ENCODE measurements at places on chromosomes 7 and 10. TPM values are rescaled to one million over a fixed set of nuclear protein-coding genes. Genes with fewer than 3 reads are reported as not detected.

DNA sequence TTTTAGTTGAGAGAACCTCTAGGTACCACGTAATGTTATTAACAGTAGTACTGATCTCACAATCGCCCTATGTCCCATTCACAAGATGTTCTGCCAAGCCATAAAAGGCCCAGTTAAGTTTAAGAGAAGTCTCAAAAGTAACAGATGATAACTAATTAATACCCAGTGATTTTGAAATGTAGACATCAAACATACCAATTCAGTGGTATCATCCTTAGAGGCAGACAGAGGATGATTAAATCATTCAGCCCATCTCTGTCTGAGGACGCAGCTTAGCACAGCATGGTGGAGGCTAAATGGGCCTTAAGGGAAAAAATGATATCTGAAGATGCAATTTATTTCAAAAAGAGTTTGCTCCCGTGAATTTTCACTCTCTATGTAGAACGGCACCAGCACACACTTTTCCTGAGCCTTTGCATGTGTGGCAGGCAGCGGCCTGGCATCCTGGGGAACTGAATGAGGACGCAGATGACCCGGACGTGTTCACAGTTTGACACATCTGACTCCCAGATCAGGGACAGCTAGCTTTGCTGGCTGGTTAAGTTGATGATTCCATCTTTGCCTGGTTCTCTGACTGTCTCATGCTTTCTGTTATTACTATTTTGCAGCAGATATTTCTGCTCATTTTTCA lies 13.4 kb downstream of the EGFR start:
- no peak for DNase-seq

- no peak for DNase-seq
These were observed 125.8 kb downstream of the EGFR start for GRCh38 chr7:55144333-55145317.

DNA sequence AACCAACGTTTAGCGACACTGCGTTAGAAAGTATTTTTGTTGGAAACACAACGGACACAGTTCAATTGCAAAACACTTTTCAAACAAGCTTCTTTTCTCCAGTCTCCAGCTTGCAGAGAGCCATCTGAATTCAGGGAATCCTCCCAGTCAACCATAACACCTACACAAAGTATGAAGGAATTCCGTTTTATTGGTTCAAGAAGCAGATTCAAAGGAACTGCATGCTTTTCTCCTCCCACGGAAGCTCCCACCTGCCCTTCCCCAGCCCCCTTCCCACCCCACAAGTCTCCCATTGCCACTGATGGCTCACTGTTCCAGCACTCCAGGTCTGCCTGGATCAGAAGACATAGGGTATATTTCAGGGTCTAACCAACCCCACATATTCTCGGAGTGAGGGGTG lies 190.6 kb upstream of the TCF7L2 start:
- DNase-seq: no peak

The CALCR gene
- not detected for total RNA-seq

DNA sequence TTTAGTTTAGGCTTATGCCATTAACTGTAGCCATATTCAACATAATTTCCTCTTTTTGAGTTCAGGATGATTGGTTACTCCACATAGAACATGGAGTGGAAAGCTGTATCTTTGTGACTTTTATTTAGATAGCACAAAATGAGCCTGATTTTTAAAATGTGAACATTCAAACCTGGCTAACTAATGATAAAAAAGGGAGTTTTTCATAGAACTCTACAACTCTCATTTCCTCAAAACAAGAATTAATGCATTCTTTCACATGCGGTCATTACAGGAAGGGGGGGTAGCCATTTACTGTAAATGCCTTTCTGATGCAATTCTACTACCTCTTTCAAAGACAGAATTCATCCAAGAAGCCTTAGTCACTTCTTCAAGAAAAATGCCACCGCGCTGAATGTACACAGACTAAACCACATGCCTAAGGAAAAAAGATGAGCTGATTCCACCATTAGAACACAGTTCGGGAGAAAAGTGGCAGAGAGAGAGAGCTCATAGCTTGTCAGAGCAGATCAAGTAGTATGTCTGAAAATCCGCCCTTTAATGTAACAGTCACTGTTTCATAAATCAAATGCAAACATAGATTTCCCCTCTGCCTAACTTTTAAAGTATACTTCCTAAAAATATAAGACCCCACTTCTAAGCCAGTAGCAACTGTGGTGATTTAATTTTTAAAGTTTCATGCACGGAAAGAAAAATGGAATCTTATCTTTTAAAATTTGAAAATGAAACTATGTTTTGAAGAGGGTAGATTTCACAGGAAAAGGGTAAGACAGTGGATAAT lies 226.4 kb upstream of the KLF14 start:
- DNase-seq: no peak

The PIK3AP1 gene
- 7.2 TPM for total RNA-seq

The AKR1C4 gene
- total RNA-seq: not detected

The SMKR1 gene
- 2.1 TPM for total RNA-seq

GRCh38 chr10:24438800-24439199 lies 229.9 kb downstream of the KIAA1217 start:
- DNase-seq: no peak

DNA sequence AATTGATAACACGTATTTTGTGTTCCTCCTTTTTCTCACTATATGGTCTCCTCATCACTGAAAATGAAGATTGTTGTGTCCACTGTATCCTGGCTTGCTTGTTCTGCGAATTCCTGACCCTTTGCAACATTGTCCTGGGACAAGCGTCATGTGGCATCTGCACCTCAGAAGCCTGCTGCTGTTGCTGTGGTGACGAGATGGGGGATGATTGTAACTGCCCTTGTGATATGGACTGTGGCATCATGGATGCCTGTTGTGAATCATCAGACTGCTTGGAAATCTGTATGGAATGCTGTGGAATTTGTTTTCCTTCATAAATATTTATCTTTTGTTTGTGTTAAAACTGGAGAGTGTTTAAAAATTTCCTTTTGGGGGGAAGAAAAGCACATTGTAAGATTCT lies 93.7 kb downstream of the MDFIC start:
- DNase-seq: no peak

DNA sequence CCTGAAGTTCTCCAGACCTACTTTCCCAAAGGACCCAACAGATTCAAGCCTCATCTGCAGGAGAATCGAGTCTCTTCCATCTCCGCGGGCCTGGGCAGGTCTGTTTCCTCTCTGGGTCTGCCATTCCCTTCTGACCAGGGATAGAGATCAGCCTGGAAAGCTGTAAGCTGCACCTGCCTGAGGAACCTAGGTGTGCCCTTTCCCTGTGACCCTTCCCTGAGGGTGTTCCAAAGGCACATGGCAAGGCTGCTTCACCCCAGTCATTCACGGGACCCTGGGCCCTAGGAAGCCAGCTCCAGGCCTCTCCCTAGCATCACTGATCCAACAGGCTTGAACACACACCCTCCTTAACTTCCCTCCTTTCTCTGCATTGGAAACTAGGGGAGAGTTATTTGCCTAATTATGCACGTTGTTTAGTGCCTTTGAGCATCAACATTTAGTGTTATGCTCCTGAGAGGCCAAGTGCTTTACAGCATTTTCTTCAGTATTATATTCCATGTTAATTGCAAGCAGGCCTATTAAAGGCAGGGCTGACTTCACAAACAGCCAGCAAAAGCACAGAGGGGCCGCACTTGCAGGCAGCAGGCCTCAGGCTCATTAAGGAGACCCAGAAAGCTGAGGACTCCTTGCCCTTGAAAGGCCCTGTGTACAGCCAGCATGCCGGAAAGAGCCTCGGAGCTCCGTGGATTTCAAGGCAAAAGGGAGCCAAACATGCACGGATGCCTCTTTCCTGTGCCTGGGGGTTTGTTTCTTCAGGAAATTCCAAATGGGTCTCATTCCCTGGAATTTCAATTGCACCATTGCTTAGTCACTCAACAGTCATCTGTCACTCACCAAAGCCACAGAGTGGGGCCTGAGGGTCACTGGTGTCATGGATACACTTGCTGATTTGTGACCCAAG lies 91.0 kb upstream of the FAM20C start:
- no peak for DNase-seq

DNA sequence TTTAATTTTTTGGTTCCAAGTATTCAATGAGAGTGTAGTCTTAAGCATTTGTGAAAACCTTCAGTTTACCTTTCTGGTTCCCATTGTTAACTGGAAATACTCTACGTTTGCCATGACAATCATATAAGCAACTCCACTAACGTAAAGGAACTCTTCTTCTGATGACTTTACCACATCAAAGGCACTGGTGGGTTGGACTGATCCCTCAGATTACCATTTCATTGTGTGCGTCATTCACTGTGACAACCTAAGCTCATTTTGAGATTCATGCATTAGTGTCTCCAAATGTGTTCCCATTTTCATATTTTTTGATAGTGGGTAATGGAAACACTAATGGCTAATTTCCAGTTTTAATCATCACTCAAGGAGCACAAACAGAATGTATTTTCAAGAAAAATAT lies 119.9 kb upstream of the COL1A2 start:
- DNase-seq: no peak

DNA sequence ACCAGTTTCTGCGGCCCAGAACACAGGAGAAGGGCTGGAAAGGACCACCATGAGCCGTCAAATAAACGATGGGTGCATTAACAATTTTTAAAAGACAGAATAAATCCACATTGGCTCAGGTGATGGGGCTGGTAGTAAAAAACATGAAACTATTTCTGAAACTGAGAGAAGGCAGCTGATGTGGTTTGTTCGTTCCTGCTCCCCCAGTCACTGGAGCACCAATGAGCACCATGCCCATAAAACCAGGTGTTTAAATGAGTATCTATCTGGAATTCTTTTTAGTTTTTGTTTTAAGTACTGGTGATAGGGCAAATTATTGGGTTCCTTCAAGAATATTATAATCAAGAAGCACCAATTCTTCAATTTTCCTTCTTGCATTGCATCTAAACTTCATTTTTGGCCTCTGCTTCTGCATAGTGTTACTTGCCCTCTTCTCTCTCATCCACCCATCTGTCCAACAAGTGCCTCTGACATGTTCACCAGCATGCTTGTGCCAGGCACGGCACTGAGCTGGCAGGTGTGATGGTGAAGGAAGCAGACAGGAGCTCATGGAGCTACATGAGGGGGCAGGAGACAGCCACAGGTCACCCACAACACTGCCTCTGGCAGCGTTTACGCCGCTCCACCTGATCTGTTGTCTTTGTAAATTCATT lies 65.5 kb downstream of the LARP4B start:
- DNase-seq: no peak

DNA sequence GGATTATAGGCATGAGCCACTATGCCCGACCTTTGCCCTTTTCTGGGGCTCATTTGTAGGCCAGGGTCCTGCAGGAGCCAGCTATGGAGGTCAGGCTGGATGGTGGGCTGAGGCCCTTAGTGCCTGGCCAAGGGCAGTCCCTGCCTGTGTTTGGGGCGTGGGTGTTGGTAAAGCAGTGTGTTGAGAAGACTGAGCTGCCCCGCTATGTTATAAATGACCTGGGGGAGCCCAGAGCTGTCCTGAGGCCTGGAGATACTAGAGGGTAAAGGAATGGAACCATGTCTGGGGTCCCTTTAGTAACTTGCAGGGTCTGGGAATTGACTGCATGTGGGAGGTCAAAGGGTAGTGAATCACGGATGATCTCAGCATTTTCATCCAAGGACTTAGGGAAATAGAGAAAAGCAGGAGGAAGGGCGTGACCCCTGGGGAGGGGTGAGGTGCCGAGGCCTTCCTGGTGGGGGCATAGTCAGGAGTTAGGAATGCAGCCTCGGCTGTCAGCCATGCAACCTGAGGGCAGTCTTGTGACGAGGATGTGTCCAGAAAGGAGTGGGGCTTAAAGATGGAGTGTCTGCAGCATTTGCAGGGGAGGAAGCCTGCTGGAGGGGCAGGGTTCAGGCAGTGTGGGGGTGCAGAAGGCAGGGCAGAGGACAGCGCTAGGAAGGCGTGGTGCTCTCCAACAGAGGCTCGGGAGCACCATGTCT lies 31.5 kb downstream of the TMEM248 start:
- DNase-seq: no peak

The ACBD5 gene
- total RNA-seq: 8.7 TPM

DNA sequence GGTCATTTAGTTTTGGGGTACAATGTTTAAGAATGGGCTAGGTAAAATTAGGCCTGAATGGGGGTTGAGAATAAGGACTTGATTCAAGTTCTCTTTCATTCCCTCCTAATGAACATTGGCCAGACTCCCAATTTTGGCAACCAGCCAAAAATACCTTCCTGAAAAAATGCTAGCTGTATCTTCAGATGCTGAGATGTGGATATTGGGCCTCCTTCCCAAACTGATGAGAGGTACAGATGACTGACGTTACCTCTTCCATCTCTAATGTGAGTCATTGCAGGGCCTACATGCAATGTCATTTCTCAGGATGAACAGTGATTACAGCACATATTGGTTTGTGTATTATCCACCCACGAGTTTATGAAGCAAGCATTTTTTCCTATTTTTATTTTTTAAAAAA lies 151.6 kb downstream of the SND1 start:
- no peak for DNase-seq

The AS3MT gene
- total RNA-seq: 4.9 TPM

- no peak for DNase-seq
These were observed 141.9 kb upstream of the KLF6 start for GRCh38 chr10:3926675-3927525.

DNA sequence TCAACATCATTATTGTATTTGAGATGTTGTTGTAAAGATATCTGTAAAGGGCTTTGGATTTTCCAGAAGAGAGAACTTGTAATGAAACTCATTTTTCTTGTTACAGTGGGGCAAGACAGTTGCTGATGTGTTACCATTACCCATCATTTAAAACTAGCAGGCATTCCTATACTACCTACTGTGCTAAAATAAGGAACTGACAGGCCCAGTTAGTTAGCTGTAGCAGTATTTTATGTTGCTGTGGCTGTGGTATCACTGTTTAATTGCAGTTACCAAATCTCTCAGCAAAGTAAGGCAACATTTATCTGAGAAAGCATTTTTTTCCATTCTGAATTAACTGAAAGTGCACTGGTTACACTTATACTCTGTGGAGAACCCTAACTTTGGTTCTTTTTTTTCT lies 9.9 kb downstream of the ST7 start:
- DNase-seq: no peak

DNA sequence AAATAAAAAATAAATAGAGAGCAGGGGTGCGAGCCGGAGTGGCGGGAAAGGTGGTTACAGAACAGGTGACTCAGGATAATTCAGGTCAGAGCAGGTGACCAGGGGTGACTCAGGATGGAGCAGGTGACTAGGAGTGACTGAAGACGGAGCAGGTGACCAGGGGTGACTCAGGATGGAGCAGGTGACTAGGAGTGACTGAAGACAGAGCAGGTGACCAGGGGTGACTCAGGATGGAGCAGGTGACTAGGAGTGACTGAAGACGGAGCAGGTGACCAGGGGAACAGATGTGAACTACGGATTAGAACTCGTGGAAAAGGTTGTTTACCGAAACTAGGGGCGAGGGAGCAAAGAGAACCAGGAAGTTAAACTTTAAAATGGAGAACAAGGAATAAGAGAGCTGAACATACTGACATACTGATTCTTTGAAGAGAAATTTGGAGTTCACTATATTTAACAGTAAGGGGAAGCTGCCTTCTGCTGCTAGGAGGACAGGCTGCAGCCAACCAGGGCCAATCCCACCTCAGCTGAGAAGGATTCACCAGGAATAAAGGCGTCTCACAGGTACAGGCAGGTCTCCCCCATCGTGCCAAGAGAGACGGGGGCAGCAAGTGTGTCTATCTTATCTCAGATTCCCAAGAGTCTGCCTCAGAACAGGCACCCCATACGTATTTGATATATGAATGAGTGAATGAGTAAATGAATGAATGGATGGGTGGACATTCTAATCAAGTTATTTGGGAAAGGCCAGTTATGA lies 101.3 kb downstream of the CPXM2 start:
- DNase-seq: no peak

GRCh38 chr10:420154-421121 lies 269.0 kb downstream of the DIP2C start:
- no peak for DNase-seq

- DNase-seq: no peak
These were observed 5.8 kb downstream of the GSDME start for GRCh38 chr7:24751484-24751883.

The CAMK2B gene
- total RNA-seq: 0.57 TPM

- DNase-seq: no peak
These were observed 32.4 kb upstream of the FOXL3 start for GRCh38 chr7:257647-257992.

Measured in ovary (tissue), 10 donors.